ENCODE measurements at places on chromosomes 2 and 18. TPM values are rescaled to one million over a fixed set of nuclear protein-coding genes. Genes with fewer than 3 reads are reported as not detected.

Gene LIPT1
- 5.6 TPM for total RNA-seq

DNA sequence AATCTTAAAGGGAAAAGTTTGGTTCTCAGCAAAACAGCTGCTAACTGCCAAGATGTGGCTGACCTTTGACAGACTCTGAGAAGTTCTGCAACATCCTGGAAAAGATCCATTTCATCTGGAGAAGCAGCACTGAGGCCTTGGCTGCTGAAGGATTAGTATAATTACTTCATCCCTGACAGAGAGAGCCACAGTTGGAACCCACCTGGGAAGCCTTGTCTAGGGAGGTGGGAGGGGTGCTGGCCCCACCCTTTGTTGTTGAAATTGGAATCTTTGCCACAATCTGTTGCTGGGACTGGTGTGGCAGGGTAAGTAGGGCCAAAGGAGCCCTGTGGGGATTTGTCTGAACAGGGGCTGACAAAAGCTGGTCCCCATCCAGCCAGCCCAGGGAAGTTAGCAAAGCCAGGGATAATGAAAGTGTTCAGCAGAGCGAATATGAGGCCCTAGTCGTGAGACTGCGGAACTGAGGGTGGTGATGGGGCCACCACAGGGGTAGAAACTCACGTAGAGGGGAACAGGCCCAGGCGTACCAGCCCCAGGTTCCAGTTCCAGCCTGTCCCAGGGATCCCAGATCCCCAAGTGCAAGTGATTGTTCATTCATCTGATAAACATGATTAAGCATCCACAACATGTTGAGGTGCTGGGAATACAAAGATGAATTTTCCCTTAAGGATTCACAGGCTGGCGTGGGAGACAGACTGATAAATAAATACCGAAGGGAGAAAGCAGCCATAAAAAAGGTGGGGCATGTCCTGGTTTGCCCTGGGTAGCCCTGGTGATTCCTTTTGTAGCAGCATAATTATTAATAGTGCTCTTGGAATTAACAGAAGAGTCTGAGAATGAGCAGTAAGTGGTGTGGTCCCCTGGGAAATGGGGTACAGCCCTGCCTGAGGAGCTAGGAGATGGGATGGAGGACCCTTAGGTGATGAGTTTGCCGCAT lies 60.0 kb downstream of the MYO1B start:
- no peaks in the 10 kb centered on the region for H3K36me3 ChIP-seq
- H3K4me3 ChIP-seq = no peak overlapping the region
- peaks cover 16% of the 10 kb centered on the region for H3K4me1 ChIP-seq

GRCh38 chr18:38358805-38359657 lies 793.4 kb upstream of the CELF4 start:
- no peaks in the 10 kb centered on the region for H3K4me1 ChIP-seq
- H3K4me3 ChIP-seq = no peak overlapping the region
- no peaks in the 10 kb centered on the region for H3K27me3 ChIP-seq
- no peak for DNase-seq

DNA sequence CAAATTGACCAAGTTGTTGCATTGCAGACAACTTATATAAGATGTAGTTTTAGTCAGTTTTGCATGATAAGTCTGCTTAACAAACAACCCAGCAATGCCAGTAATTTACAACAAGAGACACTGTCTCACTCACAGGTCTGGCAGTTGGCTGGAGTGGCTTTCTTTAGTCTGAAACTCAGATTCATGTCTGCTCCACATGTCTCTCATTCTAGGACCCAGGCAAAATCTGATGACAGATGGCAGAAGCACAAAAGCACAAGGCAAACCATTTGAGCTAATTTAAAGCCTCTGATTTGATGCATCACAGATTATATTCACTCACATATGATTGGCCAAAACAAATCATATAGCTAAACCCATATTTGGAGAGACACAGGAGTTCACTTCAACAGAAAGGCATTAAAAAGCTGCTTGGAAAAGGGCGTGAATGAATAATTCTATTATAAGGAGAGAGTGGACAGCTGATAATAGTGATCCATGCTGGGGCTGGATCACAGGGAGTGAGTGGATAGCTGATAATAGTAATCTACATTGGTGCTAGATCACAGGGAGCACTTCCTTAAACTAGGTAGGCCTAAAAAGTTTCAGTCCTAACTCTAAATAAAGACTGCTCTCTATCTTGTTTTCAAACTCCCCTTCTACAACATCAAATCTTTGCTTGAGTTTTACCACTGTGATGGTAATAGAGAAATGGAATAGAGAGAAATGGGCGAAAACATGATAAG lies 593.2 kb upstream of the ZNF804A start:
- H3K4me1 ChIP-seq = no peaks in the 10 kb centered on the region
- no peak overlapping the region for H3K27ac ChIP-seq
- no peak overlapping the region for H3K4me3 ChIP-seq

DNA sequence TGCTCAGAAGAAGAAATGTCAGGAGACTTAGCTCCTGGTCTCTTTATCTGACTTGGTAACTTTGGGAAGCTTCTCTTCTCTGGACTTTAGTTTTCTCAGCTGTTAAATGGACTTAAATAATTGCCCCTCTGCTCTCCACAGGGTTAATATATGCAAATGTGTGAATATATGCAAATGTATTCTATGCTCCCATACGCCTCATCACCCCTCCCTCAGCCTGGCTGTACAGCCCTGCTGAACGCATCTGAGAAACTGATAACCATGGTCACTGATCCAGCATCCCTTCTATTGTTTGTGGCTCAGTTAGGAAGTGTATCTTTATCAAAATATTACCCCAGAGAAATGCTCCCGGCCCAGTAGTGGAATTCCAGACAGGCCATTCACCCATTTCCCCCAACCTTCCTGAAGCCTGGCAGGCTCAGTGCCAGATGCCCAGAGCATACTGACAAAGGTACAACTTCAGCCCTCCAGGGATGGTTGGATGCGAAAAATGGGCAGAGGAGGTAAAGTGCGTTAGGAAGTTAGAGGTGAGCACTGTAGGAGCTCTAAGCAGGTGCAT lies 103.4 kb downstream of the DYSF start:
- peaks cover 17% of the 10 kb centered on the region for H3K27me3 ChIP-seq
- no peaks in the 10 kb centered on the region for H3K36me3 ChIP-seq
- H3K27ac ChIP-seq = no peak overlapping the region
- DNase-seq = no peak

DNA sequence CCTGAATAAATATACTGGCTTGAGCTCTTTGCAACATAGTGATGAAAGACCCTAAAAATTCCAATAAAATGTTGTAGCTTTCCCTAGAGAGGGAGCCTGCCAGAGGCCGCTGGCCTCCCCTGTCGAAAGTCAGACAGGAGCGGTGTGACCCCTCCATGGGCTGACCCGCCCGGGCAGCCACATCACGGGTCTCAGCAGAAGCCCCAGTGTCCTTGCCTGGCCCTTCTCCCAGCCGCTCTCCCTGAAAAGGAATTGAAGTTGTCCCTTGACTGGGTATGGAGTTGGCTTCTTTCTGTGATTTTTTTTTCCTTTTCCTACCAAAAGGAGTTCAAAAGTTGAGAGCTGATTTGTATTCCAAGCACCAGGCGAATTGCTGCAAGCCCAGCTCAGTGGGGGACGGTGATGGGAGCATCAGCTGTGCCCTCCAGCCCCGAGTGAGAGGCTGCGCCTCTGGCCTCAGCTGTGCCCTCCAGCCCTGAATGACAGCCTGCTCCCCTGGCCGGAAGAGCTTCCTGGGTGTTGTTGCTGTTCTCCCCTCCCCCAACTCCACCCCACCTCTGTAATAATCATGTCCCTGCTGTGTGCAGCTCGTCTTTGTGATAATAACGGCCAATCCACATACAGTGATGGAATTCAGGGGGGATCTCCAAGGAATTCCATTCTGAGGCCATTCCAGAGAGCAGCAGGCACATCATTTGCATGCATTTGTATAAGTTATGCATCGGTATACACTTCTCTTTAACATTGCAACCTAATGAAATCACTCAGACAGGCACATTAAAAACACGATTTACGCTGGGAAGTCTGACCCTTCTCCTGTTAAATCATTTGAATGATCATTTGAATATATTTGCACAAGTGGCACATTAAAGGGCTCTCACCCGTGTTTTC lies 501.0 kb downstream of the EIPR1 start:
- no peak for DNase-seq
- no peaks in the 10 kb centered on the region for H3K36me3 ChIP-seq
- no peak overlapping the region for H3K27ac ChIP-seq
- H3K4me3 ChIP-seq = no peak overlapping the region

DNA sequence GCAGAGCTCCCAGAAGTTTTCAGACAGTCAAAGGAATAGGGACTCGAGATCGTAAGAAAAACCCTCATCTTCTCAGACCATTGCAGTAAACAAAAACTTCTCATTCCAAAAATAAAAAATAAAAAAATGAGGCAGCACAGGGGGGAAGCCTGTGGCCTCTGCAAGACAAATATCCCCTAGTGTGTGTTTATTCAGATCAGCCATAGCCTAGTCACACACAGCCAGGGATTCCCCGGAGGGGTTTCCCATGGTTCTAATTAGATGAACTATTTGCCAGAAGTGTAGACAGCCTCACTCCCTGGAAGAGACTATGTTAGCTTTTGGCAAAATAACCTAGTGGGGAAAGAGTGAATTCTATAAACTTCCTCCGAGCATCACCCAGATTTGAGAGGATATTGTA lies 122.9 kb upstream of the KLF7 start:
- no peak overlapping the region for H3K27ac ChIP-seq
- DNase-seq = no peak
- peaks cover 34% of the 10 kb centered on the region for H3K4me1 ChIP-seq
- H3K27me3 ChIP-seq = no peaks in the 10 kb centered on the region

DNA sequence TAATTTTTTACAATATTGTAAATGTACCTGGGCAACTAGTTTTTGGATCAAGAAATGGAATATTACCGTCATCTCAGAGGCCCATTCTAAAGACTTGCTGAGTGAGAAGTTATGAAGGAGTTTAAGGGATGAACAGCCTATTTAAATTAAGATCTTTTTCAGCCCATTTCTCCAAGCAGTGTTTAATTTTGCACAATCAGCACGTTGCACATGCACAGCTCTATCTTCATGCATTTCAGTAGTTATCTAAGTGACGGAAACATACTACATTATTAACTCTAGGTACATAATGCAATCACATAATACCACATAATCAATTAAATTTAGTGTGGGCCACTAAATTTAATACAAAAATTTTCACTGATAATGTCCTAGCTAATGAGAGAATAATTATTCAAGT lies 582.1 kb upstream of the DSEL start:
- H3K4me1 ChIP-seq = no peaks in the 10 kb centered on the region
- H3K36me3 ChIP-seq = no peaks in the 10 kb centered on the region
- no peaks in the 10 kb centered on the region for H3K27me3 ChIP-seq
- no peak for DNase-seq

DNA sequence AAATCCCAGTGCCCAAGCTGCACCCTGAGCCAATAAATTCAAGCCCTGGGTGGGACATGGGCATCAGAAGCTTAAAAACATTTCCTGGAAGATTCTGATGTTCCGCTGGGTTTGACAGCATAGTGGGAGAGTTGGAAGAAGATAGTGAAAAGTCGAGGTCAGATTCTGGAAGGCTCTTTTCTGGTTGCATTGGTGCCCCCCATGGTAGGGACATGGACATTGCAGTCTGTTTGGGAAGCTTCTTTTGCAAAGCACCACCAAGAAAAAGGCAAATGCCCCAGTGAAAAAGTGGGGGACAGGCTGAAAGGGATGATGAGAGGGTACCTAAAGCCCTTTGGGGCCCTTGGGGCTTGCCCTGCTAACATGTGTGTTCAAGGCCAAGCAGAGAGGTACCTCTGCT lies 21.0 kb downstream of the MERTK start:
- no peak overlapping the region for H3K4me3 ChIP-seq
- peaks cover 5% of the 10 kb centered on the region for H3K4me1 ChIP-seq
- peaks cover 10% of the 10 kb centered on the region for H3K36me3 ChIP-seq

- no peak for DNase-seq
- H3K36me3 ChIP-seq = no peaks in the 10 kb centered on the region
- no peak overlapping the region for H3K27ac ChIP-seq
Measured at GRCh38 chr2:30074023-30074422, 72.8 kb upstream of the YPEL5 start.

DNA sequence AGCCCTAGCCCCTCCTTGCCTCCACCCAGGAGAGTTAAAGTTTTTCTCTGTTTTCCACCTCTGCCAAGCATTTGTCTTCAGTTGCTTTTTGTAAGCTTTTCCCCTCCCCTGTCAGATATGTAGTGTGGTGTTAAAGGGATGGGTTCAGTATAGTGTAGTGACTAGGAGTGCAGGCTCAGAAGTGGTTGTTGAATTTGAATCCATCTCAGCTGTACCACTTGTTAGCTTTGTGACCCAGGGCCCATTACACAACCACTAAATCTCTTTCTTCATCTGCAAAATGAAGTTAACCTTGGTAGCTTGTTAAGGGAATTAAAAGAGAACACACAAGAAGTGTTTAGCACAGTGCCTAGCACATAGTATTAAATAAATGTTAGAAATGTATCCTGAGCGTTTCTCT lies 56.9 kb downstream of the MAP3K20 start:
- DNase-seq = no peak
- no peak overlapping the region for H3K4me3 ChIP-seq
- peaks cover 18% of the 10 kb centered on the region for H3K4me1 ChIP-seq
- no peaks in the 10 kb centered on the region for H3K36me3 ChIP-seq
- H3K27me3 ChIP-seq = no peaks in the 10 kb centered on the region
- no peak overlapping the region for H3K27ac ChIP-seq

DNA sequence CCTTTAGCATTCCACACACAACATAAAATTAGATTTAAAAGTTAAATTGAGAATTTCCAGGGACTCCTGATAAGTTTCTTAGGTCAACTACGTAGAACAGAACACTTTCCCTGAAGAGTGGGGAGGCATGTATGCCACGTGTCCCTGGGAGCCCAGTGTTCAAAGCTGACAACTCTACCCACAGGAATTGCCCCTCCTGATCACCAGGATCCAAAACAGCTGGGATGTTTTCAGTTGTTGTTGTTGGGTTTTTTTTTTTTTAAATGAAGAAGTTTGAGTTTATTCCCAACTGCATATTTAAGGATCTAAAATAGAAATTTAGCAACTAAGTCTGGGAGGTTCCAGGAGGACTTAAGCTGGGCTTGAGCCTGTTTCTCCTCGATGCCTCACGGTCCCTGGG lies 100.5 kb downstream of the TPGS2 start:
- H3K36me3 ChIP-seq = no peaks in the 10 kb centered on the region
- H3K27me3 ChIP-seq = no peaks in the 10 kb centered on the region
- DNase-seq = no peak
- H3K27ac ChIP-seq = no peak overlapping the region
- peaks cover 24% of the 10 kb centered on the region for H3K4me1 ChIP-seq

DNA sequence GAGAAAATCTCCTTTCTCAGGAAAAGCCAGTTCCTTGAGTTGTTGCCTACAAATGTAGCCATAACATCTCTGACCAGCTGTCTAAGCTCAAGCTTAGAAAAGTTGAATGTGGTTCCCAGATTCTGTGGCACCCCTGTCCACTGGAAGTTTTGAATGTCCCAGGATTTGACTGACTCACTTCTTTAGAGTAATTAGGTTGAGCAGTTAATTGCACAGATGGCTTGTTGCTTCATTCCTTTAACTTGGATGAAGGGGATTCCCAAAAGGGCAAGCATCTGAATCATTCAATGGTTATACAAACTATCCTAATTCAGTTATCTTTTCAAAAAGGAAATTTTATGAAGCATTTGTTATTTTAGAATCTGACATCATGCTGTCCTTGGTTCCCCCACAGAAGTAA lies 374.7 kb downstream of the LNPK start:
- H3K36me3 ChIP-seq = no peaks in the 10 kb centered on the region
- no peaks in the 10 kb centered on the region for H3K4me1 ChIP-seq
- no peaks in the 10 kb centered on the region for H3K27me3 ChIP-seq
- no peak for DNase-seq
- H3K27ac ChIP-seq = no peak overlapping the region
- no peak overlapping the region for H3K4me3 ChIP-seq

GRCh38 chr18:64090876-64091275 lies 58.0 kb downstream of the LINC00305 start:
- H3K27ac ChIP-seq = no peak overlapping the region
- no peaks in the 10 kb centered on the region for H3K27me3 ChIP-seq
- DNase-seq = no peak
- no peaks in the 10 kb centered on the region for H3K36me3 ChIP-seq

Data from suprapubic skin (tissue), 4 donors.